Activated T-cell treated with anti-CD3 and anti-CD28 coated beads, Interleukin-2, amount 50 U/mL, for 48 hours (primary cell): ENCODE measurements at places on chromosomes 2 and 18.

DNA sequence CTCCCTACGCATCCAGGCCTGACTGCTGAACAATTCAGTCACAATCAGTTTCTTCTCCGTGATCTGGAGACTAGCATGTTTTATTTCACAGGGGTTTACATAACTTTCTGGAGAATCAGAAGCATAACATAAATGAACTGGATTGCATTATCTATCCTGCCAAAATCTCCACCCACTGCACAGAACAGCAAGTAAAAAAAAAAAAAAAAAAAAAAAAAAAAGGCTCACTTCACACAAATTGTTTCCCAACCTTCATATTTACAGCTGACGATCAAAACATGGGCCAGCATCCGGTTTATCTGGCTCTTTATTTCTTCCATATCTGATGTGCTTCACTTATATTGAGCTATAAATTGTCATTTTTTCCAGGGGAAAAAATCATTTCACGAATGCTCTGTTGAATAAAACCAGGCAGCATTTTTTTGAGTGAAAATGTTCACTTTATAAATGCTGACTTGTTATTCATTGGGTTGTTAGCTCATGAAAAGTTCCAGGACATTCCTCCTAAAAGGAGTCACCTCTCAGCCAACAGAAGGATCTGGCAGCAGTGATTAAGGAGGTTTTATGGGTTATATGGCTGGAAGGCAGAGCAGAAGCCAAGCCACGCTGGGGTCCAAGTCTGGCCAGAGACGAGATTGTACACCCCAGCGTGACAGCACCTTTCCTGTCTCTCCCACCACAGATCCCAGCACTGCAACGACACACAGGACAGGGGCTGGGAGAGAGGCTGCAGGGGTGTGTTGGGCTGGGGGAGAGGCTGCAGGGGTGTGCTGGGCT lies 51.2 kb upstream of the GLI2 start:
- DNase-seq, result no peak

GRCh38 chr2:42249284-42249683 lies 80.1 kb downstream of the EML4 start:
- DNase-seq, result no peak

DNA sequence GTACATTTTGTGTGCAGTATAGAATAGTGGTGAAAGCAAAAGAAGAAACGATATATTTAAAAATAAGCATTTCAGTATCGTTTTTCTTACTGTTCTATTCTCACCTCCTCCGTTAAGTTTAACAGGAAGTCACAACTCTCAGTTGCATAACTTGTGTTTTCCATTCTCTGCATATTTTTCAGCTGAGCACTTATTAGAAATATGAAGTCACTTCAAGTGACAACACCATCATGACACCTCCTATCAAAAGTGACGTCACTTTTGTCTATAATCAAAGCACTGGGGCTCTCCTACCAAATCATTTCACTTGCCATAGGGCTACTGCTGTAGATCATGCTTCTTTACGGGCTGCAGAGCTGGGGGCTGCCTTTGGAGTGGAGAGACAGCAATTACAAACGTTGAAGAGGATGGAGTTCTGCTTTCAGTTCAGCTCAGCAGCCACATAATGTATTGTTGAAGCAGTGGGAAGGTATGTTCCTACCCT lies 36.3 kb downstream of the STAT4 start:
- DNase-seq, result peak; percentile 52

- no peak for DNase-seq
Observed at GRCh38 chr2:200670313-200670712, 84.5 kb downstream of the AOX1 start.

GRCh38 chr2:151037434-151037833 lies 224.2 kb downstream of the RBM43 start:
- no peak for DNase-seq

DNA sequence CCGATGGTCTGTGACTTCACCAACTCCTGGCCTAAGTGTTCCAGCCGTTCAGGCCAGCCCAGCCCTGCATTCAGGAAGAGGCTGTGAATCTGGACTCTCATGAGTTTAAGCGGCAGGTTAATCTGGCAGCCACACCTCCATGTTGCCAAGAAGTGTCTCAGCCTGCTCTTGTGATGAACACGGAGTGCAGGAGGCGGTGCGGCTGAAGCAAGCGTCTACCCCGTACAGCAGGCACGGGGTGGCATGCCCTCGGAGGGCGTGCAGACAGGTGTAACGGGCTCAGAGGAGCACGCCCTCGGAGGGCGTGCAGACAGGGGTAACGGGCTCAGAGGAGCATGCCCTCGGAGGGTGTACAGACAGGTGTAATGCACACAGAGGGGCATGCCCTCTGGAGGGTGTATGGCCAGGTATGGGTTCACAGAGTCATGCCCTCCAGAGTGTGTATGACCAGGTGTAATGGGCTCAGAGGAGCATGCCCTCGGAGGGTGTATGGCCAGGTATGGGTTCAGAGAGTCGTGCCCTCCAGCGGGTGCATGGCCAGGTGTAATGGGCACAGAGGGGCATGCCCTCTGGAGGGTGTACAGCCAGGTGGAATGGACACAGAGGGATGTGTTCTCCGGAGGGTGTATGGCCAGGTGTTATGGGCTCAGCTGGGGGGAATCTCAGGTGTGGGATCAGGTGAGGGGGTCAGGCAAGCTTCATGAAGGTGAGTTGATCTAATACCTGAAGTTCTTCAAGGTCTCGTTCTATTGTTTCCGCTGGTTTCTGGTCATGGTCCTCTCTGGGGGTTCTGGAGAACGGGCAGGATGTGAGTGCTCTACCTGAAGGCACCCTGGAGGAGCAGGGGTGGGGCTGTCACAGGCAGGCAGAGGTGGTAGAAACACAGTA lies 22.6 kb downstream of the CROCC2 start:
- peak; percentile 12 for DNase-seq

DNA sequence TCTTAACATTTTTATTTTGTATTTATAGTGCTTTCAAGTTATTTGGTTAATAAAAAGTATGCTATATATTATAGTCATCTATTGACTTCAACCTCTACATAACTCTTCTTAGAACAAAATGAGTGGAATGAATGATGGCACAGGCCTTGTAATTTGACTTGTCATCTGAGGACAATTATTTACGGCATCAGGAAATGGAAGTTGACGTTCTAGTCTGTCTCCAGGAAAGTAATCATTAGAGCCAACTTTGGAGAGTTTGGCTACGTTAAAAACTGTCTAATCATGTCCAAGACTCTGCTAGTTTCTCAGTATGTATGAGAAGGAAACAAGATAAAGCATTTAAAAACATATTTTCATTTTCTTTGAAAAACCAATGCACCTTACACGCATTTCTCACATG lies 353.6 kb downstream of the ARHGAP15 start:
- no peak for DNase-seq

DNA sequence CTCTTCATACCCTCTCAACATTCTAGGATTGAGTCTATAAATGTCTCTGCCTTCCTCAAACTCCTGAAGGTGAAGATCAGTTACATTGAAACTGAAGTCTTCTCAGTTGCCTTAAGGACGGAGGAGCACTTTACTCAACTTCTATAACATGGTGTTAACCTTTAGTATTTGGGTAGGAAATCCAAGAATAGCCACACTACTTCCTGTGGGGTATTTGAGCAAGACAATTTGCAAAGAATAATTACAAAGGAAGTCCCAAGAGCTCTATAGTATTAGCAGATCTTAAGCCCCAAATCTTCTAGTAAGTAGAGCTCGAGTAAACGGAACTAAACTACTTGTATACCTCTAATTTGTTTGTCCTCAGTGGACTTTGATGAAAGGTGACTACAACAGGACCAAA lies 80.9 kb downstream of the SP100 start:
- DNase-seq, result no peak

- DNase-seq, result no peak
Observed at GRCh38 chr18:56770097-56770496, 118.9 kb downstream of the WDR7 start.

DNA sequence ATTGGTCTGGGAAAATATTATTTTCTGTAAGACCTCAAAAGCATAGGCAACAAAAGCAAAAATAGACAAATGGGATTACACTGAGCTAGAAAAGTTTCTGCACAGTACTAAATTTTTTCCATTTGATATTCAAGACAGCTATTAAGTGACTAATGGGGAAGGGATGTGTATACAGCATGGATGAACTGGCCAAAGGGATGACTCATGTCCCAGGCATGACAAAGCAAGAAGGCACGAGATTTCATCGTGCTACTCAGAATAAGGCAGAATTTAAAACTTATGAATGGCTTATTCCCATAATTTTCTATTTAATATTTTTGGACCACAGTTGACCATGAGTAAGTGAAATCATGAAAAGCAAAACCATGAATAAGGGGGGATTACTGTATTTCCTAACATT lies 1250.1 kb upstream of the GYPC start:
- DNase-seq, result no peak

- DNase-seq, result no peak
Observed at GRCh38 chr18:36561046-36561445, 263.5 kb downstream of the FHOD3 start.

DNA sequence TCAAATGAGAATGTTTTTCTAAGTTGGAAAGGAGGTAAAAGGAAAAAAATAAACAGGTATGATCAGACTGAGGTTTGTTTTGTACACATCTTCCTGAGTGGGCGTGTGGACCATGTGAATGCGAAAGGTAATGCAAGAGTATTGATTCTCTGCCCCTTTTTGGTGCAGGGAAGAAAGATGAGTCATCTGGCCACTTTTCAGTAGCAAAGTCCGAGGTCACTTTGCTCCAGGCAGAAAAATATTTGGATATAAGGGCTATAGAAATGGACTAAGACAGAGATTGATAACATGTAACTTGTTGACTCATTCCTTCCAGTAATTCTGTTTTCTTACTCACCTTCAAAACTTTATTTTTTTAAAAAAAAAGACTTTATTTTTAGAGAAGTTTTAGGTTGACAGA lies 130.5 kb downstream of the DSEL start:
- DNase-seq, result no peak

DNA sequence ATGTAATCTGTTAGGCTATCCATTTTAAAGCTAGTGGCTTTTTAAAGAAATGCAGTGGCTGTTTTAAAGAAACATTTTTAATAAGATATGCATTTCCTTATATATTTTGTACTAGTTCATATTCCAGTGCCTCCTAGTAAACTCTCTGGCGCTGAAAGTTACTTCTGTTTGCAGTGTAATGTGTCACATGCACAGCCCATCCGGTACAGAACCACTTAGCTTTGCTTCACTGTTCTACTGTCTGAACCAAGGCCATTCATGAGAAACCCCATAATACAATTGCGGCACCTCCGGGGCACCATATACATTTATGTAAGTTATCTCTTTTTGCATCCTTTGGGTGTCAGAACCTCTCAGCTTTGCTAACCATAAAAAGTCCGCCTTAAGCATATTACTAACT lies 114.6 kb upstream of the KCTD1 start:
- no peak for DNase-seq

DNA sequence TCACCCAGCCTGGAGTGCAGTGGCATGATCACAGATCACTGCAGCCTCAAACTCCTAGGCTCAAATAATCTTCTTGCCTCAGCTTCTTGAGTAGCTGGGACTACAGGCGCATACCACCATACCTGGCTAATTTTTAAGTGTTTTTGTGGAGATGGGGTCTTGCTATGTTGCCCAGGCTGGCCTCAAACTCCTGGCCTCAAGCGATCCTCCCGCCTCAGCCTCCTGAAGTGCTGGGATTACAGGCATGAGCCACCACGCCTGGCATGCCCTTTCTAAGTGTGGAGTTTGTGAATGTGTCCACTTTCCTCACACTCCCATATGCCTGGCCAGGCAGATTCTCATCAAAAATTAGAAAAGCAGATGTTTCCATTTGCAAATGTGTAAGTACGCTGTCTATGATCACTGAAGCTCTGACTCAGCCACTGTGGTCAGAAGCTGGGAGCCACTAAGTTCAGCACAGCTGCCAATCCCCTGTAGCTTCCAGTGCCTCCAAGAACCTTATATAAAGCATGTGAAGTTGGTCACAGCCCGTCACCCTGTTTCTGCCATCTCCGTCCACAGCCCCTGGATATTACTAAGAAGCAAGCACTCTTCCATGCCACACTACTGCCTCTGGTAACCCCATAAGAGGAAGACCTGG lies 155.4 kb downstream of the FAM210A start:
- peak; percentile 59 for DNase-seq
